ENCODE measurements at places on chromosomes 1 and 21. TPM values are rescaled to one million over a fixed set of nuclear protein-coding genes. Genes with fewer than 3 reads are reported as not detected.

GRCh38 chr1:23524716-23525401 is 6.2 kb downstream of the E2F2 start:
- H3K27ac ChIP-seq, result peak overlapping the region; percentile 60
- peak; percentile 36 for DNase-seq
- H3K4me1 ChIP-seq, result peaks cover 69% of the 10 kb centered on the region
- no peaks in the 10 kb centered on the region for H3K36me3 ChIP-seq
- H3K4me3 ChIP-seq, result peak overlapping the region; percentile 5
- H3K27me3 ChIP-seq, result no peaks in the 10 kb centered on the region

DNA sequence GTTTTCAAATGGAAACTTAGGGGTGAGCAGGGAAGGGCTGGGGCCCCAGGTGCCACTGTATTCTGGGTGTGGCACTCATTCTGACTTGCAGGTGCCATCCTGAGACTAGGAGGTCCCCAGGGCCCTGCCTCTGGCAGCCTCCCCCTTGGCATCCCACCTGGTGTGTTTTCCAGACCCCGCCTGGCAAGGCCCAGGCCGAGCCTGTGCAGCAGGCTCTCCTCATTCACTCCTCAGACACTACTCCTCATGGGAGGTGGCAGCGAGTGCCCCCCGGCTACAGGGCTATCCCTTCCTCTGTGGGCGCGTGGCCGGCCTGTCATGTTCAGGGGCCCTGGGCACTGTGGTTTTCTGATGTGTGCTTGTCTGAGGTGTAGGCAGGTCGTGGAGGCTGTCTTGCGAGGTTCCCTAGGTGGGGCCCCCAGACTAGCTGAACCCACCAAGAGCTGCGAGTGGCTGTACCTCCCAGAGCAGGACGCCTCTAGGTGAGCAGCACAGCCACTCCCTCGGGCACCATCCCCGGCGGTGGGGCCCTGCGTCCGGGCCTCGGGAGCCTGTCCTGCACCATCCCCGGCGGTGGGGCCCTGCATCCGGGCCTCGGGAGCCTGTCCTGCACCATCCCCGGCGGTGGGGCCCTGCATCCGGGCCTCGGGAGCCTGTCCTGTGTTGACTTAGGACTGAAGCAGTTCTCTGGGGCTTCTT is 13.2 kb downstream of the SLX9 start:
- H3K36me3 ChIP-seq, result peaks cover 6% of the 10 kb centered on the region
- H3K4me3 ChIP-seq, result no peak overlapping the region
- H3K27me3 ChIP-seq, result no peaks in the 10 kb centered on the region

DNA sequence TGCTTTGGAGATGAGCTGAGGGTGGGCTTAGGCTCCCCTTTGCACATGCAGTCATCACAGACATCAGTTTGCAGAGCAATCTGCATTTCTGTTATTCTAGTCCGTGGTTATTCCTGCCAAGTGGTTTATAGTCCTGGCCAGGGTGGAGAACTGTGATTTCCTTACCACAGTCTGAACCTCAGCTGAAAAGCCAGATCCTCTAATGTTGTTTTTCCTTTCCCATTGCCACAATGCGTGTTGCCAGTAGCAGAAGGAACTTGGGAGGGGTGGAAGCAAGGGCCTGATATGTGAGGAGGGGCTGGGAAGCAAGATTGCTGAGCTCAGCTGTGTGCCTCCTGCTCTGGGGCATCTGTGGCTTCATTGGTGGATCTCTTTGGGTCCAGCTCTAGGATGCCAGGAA is 18.0 kb upstream of the ST3GAL3 start:
- H3K27ac ChIP-seq, result no peak overlapping the region
- DNase-seq, result no peak
- H3K4me3 ChIP-seq, result no peak overlapping the region
- H3K4me1 ChIP-seq, result no peaks in the 10 kb centered on the region

DNA sequence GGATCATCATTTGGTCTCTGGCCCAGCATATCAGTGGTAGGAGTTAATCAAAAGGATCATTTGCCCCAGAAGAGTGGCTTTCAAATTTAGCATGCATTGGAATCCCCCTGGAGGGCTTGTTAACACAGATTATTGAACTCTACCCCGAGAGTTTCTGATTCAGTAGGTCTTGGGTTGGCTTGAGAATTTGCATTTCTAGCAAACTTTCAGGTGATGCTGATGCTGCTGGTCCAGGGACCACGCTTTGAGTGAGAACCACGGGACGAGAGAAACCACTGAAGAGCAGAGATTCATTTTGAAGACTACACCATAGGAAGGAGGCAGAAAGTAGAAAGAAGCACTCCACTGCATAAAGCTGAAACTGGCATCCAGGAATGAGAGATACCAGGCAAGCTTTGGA is 81.3 kb upstream of the DUSP10 start:
- H3K4me1 ChIP-seq, result peaks cover 14% of the 10 kb centered on the region
- no peak overlapping the region for H3K4me3 ChIP-seq
- no peak overlapping the region for H3K27ac ChIP-seq

DNA sequence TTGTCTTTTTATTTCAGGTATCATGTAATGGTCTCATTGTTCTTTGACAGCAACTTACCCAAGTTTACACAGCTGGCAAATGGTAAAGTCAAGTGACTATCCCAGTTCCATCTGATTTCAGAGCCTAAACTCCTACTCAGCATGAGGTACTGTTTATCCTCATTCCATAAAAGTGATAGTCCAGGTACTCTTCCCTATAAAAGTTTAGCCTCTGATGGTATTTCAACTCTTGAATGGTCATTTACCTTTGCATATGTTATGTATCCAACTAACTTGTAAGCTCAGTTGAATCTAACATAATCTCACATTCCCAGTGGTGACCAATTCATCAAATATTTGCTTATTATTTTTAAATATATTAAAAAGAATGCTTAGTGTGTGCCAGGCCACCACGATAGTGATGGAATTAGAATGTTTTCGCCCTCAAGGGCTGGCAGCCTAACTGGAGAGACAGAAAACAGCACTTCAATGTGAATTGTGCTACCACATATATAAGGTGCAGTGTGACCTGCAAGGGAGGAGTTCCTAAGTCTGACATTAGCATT is 307.1 kb downstream of the CTH start:
- no peaks in the 10 kb centered on the region for H3K36me3 ChIP-seq
- H3K4me3 ChIP-seq, result no peak overlapping the region
- H3K27ac ChIP-seq, result no peak overlapping the region
- DNase-seq, result no peak
- no peaks in the 10 kb centered on the region for H3K27me3 ChIP-seq

DNA sequence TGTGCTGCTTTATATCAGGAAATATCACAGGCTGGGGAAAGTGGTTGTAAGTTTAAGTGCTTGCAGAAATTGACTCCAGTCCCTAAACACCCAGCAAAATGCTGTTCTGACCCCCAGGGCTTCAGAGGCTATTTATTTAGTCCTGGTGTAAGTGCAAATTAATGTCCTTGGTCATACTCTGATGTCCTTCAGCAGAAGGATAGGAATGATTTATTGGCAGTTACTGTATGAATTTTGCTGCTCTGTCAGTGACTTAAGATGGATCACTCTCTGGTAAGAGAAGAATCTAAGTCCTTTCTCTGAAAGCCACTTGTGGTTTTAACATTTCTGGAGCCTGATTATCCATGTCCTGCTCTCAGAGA is 21.9 kb downstream of the FAM20B start:
- H3K36me3 ChIP-seq, result peaks cover 3% of the 10 kb centered on the region
- DNase-seq, result no peak
- H3K27ac ChIP-seq, result no peak overlapping the region

GRCh38 chr1:39141925-39142324 is 62.6 kb upstream of the MACF1 start:
- H3K27me3 ChIP-seq, result no peaks in the 10 kb centered on the region
- H3K27ac ChIP-seq, result no peak overlapping the region
- no peaks in the 10 kb centered on the region for H3K4me1 ChIP-seq
- no peak for DNase-seq

DNA sequence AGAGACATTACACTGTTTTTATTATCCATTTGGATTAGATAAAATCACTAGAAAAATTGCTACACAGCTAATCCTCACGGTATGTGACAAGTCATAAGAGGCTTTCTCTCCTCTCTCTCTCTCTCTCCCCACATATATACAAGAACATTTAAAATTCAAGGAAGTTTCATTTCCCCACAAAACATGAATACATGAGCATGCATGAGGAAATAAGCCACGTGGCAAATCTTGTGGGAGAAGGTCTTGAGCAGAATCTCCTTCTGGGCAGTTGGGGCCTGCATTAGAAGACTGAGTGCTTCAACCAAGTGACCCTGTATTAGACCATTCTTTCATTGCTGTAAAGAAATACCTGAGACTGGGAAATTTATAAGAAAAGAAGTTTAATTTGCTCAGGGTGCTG is 1313.1 kb downstream of the MRPL39 start:
- H3K4me1 ChIP-seq, result no peaks in the 10 kb centered on the region
- H3K36me3 ChIP-seq, result no peaks in the 10 kb centered on the region
- no peak overlapping the region for H3K27ac ChIP-seq

- H3K27me3 ChIP-seq, result no peaks in the 10 kb centered on the region
- no peak overlapping the region for H3K4me3 ChIP-seq
- DNase-seq, result no peak
- H3K4me1 ChIP-seq, result no peaks in the 10 kb centered on the region
- H3K27ac ChIP-seq, result no peak overlapping the region
- H3K36me3 ChIP-seq, result no peaks in the 10 kb centered on the region
Measured at GRCh38 chr1:7177438-7178146, 392.3 kb downstream of the CAMTA1 start.

DNA sequence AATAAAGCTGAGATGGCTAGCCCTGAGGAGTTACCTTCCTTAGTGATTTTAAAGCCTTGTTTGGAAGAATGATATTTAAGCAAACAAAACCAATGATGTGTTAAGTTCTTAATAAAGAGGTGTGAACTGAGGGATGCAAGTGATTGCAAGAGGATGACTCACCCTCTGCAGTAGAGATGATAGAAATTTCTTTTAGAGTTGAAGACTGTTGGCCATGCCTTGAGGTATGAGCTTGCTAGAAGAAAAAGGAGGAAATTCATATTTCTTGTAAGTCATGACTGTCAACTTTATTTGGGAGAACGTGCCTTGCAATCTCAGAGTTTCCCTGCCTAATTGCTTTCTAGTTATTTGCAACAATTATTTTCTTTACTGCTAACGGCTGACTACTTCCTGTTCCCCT is 94.7 kb downstream of the PLA2G4A start:
- no peaks in the 10 kb centered on the region for H3K4me1 ChIP-seq
- DNase-seq, result no peak
- H3K27me3 ChIP-seq, result no peaks in the 10 kb centered on the region
- no peak overlapping the region for H3K27ac ChIP-seq
- H3K4me3 ChIP-seq, result no peak overlapping the region
- H3K36me3 ChIP-seq, result no peaks in the 10 kb centered on the region

- no peaks in the 10 kb centered on the region for H3K36me3 ChIP-seq
- H3K4me1 ChIP-seq, result peaks cover 24% of the 10 kb centered on the region
- no peak overlapping the region for H3K4me3 ChIP-seq
- H3K27ac ChIP-seq, result no peak overlapping the region
- no peaks in the 10 kb centered on the region for H3K27me3 ChIP-seq
- DNase-seq, result no peak
Measured at GRCh38 chr1:8951231-8951630, 5.6 kb downstream of the CA6 start.

GRCh38 chr1:207998691-207999090 is 87.8 kb upstream of the CD34 start:
- H3K27me3 ChIP-seq, result no peaks in the 10 kb centered on the region
- H3K4me3 ChIP-seq, result no peak overlapping the region
- H3K4me1 ChIP-seq, result no peaks in the 10 kb centered on the region
- DNase-seq, result no peak
- no peak overlapping the region for H3K27ac ChIP-seq

DNA sequence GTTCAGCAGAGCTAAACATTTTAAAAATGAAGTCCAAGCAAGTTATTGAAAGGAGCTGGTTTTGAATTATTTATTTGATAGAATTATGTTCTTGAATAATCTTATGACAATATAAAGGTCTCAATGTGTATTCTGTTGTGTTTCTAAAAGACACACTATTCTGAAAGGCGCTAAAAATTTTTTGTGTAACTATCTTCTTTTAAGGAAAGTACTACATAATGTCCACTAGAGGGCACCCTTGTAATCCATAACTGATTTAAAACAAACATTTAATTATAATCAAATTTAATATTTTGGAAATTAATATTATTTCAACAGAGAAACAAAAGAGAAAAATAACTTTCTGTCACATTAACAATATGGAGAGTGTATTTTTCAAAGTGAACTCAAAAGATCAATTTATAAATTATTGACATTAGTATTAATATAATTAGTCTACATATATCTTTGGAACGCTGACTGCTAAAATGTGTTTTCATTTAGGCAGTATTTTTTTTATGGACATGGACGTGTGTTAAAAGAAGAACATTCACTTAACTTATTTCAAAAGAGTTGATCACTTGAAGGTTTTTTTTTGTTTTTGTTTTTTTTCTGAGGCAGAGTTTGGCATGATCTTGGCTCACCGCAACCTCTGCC is 248.4 kb downstream of the DENND1B start:
- H3K27me3 ChIP-seq, result no peaks in the 10 kb centered on the region
- H3K27ac ChIP-seq, result no peak overlapping the region
- H3K4me1 ChIP-seq, result no peaks in the 10 kb centered on the region
- H3K36me3 ChIP-seq, result no peaks in the 10 kb centered on the region
- no peak overlapping the region for H3K4me3 ChIP-seq

Gene PLA2G2D
- polyA plus RNA-seq, result not detected

Gene CR1
- polyA plus RNA-seq, result 9.3 TPM

Gene HES3
- polyA plus RNA-seq, result not detected

Gene REG4
- polyA plus RNA-seq, result 0.18 TPM

Gene LCE2A
- polyA plus RNA-seq, result not detected

Gene GLMN
- polyA plus RNA-seq, result 12.5 TPM

Gene OSCP1
- polyA plus RNA-seq, result 1.1 TPM

Gene TRIM46
- 1.6 TPM for polyA plus RNA-seq

Gene AADACL3
- not detected for polyA plus RNA-seq

Gene C8A
- not detected for polyA plus RNA-seq

Gene PM20D1
- 1.9 TPM for polyA plus RNA-seq

Gene CFH
- 13.8 TPM for polyA plus RNA-seq

Measured in CD4-positive, alpha-beta memory T cell (primary cell).